ENCODE measurements at places on chromosomes 12 and 14. TPM values are rescaled to one million over a fixed set of nuclear protein-coding genes. Genes with fewer than 3 reads are reported as not detected.

- DNase-seq = no peak
These were observed 276 bp upstream of the BMAL2 start for GRCh38 chr12:27332407-27332713.

GRCh38 chr14:100684154-100684553, 42.5 kb upstream of the DLK1 start:
- DNase-seq = no peak

DNA sequence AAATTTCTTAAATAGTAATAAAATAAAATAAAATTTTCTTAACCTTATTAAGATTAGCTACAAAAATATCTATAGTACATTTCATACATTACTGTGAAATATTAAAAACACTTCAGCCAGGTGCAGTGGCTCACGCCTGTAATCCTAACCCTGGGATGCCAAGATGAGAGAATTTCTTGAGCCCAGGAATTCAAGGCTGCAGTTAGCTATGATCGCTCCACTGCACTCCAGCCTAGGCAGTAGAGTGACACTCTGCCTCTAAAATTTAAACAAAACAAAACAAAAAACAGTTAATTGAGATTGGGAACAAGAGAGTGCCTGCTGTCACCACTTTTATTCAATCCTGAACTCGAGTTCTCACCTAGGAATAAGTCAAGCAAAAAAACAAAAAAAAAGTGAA, 95.0 kb upstream of the CPNE8 start:
- DNase-seq = no peak

- DNase-seq = no peak
These were observed 129.8 kb downstream of the TMX1 start for GRCh38 chr14:51369814-51370213.

TMEM260 gene
- 22.7 TPM for polyA plus RNA-seq

PPM1H gene
- polyA plus RNA-seq = 20.0 TPM
